ENCODE measurements at places on chromosomes 2 and 18.

DNA sequence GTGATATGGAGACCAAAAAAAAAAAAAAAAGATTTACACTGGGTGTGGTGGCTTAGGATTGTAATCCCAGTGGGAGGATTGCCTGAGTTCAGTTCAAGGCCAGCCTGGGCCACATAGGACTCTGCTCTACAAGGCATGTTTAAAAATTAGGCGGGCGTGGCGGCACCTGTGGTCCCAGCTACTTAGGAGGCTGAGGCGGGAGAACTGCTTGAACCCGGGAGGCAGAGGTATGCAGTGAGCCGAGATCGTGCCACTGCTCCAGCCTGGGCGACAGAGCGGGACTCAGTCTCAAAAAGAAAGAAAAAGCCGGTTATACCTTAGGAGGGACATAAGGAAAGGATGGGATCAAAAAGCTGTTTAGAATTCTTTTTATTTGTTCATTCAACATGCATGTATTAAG lies 707 bp upstream of the SPDYA start:
- no peak for DNase-seq

GRCh38 chr2:103784261-103784660 lies 1022.4 kb downstream of the TMEM182 start:
- no peak for DNase-seq

DNA sequence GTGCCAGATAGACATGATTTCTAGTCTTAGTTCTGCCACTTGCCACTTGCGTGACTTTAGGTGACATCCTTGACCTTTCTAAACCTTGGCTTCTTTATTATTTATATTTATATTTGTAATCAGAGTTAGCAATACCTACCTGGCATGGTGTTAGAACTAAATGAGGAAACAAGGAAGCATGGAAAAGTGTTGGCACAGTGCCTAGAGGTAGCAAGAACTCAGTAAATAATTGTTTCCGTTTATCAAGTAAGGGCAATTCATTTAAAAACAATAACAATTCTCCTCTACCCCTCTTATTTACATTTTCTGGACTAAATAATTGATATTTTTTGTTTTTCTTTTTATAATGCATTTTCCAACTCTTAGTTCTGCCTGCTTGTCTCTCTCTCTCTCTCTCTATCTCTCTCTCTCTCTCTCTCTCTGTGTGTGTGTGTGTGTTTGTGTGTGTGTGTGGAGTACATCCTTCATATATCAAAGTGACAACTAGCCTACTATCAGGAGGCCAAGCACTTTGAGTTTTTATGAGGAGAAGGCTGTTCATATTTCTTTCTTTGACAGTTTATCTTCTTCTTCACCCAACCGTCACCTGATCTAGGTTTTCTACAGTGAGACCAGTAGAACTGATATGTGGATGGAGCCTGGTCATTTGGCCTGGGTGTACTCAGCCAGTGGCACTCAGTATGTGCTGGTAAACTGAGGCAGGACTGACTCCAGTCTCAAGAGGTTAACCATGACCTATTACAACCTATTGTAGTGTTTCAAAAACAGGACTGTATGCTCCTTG lies 134.5 kb downstream of the LRRTM1 start:
- DNase-seq: no peak

GRCh38 chr2:70732766-70733645 lies 35.0 kb downstream of the ADD2 start:
- DNase-seq: no peak

DNA sequence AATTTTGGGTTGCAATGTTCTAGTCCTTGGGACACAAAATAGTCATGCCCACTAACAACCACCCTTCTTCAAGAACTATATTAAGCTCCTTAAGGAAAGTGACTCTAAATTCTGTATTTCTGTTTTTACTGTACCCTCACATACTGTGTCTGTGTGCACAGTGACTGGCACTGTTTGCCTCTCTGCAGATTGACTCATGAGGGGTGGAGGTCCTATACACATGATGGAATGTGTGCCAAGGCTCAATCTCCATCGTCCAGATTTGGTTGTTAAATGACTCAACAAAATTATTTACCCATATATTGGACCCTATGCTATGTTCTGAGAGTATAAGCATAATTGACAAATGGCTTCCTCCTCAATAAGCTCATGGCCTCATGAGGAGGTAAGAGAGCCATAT lies 126.6 kb upstream of the CWC22 start:
- no peak for DNase-seq

DNA sequence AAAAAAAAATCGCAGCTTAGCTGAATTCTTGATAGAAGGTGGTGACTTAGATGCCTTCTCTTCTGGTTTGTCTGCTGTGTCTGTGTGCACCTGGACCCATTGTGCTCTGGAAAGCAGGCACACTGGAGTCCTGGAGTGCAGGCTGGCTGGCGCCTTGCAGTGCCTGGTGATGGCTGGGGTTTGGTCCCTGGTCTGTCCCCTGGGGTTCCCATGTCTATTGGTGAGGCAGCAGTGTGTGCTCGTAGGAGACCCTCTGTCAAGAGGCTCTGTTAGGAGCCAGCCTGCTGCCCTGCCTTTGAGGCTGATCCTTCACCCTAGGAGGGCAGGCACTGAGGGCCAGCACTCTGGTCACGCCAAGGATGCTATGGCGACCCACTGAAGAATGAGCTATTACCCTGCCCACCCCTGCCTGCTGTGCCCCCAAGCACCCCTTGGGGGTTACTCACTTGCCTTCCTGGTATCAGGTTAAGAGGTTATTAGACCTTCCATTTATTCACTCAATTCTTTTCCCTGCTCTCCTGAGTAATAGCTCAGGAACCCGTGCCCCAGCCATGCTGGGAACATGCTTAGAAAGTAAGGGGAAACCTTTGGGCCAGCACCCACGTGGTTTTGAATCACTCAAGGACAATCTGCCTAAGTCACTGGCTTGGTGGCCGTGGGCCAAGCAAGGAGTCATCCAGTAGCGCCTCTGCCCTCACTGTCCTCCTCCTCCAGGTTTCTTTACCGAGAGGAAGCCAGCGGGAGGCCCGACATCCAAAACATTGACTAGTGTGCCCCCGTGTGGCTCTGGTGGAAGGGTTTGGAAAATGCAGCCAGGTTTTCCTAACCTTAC lies 284.5 kb downstream of the PRKCE start:
- peak; percentile 80 for DNase-seq

GRCh38 chr2:122412360-122412759 lies 656.9 kb downstream of the TSN start:
- no peak for DNase-seq

GRCh38 chr2:235607546-235608199 lies 113.8 kb downstream of the AGAP1 start:
- DNase-seq: no peak

DNA sequence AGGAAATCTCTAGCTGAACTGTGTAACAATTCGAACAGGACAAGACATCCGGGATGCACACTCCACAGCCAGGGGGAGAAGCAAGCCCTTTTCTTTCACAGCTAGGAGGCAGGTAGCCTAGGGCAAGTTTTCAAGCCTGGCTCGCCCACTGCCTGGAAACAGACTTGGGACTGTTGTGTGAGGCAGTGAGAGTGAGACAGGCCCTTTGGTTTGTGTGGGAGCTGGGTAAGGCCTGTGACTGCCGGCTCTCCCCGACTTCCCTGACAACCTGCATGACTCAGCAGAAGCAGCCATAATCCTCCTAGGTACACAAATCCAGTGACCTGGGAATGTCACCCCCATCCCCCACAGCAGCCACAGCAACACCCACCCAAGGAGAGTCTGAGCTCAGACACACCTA lies 179.7 kb downstream of the WDPCP start:
- DNase-seq: no peak

DNA sequence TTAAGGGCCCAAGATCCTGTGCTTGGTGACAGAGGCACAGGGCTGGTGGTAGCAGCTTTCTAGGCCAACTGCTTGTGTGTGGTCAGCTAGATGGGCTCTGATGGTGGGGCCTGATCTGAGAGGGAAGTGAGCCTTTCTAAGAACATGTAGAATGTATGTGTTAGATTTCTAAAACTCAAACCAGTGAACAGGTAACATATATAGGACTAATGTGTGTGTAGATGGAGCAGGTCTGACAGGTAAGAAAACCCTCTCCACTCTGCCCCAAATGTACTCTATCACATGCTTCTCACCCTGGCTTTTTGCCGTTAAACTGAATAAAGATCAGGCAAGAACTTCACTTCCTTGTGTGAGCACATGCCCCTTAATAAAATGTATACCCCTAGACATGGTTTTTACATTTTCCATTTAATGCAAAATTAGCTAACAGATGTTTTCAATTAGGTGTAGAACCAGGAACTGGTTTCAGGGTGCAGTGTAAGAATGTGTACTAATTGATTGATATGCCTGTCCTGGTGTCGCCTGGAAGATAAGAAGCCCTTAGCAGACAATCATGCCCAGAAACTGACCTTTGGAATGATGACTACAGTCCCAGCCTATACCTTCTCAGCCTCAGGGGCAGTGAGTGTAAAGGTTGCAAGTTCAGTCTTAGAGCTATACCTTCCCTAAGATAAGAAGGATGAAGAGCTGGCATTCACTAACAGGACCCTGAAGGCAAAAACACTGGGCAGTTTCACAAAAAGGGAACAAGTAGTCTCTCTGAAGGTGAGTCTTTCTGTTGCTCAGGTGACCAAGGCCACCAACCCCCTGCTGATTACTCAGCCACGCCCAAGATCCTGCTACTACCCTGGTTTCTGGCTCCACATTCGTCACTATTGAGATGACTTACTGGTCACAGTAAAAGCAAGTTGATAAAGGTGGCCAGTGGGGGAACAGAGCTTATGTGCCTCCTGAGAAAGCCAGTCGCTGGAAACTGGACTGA lies 71.2 kb downstream of the SPATS2L start:
- no peak for DNase-seq

- DNase-seq: no peak
These were observed 198.4 kb downstream of the EIPR1 start for GRCh38 chr2:3179208-3179607.

DNA sequence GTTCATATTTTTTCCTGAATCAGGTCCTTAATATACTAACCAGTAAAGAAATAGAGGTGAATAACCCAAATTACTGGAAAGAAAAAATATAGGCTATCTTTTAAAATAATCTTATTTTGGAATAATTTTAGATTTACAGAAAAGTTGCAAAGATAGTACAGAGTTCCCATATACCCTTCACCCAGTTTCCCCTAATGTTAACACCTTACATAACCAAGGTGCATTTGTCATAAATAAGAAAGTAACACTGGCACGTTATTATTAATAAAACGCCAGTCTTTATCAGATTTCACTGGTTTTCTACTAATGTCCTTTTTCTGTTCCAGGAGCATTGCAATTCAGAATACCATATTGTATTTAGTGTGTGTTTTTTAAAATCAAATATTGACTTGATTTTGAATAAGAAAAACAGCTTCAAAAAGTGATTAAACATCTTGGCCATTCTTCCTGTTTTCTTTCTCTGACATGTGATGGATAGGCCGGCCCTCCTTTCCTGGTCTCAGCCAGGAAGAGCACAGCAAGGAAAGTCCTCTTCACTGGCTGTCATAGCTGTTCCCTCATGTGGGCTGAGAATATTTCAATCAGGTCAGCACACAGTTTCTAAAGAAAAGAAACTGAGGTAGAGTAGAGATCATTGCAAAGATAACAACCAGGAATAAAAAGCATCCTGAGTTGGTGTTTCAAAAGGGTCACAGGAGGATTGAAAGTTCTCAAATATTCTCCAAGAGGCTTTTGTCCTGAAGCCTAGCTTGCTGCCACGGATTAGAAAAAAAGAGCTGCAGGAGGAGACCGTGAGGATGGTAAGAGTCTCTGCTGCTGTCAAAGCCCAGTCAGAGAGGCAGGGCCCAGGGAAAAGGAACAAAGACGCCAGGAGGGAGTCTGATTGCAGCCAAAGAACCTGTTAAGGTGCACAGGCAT lies 79.3 kb upstream of the ARL5A start:
- DNase-seq: no peak

DNA sequence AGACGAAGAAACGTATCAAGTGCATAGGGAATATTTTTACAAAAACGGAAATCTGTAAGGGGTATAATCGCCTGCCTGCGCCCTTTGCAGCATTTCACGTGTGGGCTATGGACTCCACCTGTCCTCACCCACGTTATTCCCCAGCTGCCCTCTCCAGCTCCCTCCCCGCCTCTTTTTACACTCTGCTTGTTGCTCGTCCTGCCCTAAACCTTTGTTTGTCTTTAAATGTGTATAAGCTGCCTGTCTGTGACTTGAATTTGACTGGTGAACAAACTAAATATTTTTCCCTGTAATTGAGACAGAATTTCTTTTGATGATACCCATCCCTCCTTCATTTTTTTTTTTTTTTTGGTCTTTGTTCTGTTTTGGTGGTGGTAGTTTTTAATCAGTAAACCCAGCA lies 169.4 kb upstream of the SIX3 start:
- DNase-seq: no peak

GRCh38 chr2:70767079-70767698 lies 811 bp downstream of the ADD2 start:
- DNase-seq: peak; percentile 55

DNA sequence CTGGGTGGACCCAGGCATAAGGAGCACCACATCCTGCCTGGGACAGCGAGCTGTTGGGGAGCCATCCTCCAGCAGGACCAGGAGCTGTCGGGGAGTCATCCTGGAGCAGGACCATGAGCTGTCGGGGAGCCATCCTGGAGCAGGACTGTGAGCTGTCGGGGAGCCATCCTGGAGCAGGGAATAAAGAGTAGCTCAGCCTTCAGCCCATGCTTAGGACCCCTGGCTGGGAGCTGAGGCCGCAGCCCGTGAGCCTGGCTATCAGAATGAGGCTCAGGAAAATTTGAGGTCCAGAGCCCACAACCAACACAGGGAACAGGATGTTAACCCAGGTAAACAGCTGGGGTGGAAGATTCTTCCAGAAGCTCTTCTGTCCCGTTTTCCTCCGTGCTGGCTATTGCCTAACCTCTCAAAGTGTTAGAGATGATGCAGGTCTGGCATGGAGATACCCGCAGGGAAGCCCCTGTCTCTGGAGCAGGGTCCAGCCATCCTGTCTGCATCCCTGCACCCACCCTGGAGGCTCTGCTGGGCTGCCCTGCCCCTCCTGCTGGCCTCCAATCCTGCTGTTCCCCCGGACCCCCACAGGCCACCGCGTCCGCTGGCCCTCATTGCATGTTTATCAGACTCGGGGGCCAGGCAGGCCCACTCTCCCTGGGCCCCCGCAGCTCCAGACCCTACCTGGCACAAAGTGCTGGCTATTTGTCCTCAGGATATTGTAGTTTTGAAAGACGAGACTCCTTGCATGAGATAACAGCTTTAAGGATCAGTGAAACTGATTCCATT lies 243.5 kb upstream of the MYT1L start:
- DNase-seq: no peak
